Kidney tubule cell (primary cell): ENCODE measurements at places on chromosomes 6 and 20.

DNA sequence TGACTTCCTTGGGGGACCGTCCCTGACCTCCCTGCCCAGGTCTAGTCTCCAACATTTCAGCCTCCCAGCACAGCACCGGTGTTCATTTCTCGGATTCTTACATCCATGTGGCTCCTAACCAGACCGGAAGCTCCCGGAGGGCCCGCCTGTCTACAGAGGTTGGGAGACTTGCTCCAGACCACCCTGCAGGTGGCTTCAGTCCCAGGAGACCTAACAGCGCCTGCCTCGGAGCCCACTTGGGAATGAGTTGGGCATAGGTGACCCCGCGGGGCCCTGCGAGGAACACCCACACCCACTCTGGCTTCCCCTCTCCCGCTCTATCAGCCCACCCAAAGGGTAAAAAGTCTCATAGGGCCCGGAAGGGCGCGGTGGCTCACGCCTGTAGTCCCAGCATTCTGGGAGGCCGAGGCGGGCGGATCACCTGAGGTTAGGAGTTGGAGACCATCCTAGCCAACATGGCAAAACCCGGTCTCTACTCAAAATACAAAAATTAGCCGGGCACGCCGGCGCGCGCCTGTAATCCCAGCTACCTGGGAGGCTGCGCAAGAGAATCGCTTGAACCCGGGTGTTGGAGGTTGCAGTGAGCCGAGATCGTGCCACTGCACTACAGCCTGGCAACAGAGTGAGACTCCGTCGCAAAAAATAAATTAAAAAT lies 5.4 kb downstream of the DPPA5 start:
- DNase-seq = no peak

GRCh38 chr6:110356778-110357177 lies 1.4 kb downstream of the METTL24 start:
- no peak for DNase-seq

GRCh38 chr6:121503589-121503991 lies 68.1 kb downstream of the GJA1 start:
- DNase-seq = no peak

- peak; percentile 71 for DNase-seq
These were observed 610.3 kb downstream of the RNF144B start for GRCh38 chr6:18997375-18997826.

DNA sequence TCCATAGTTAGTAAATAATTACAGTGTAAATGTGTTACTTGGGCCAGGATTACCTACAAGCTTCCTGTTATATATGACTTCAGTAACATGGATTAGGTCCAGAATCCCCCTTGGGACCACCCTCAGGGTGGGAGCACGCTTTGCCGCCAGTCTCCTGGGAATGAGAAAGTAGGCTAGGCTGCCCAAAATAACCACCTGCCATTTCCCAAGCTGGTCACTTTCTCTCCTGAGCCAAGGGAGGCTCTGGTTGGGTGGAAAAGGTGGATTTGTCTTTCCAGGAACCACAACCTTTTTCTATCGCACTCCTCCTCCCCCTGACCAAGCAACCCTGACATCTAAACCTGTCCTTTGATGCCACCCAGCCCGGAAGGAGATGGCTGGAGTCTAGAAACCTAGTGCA lies 9.6 kb upstream of the RIMS4 start:
- no peak for DNase-seq

GRCh38 chr6:80544976-80545722 lies 438.7 kb downstream of the BCKDHB start:
- no peak for DNase-seq

GRCh38 chr6:161181121-161181520 lies 92.7 kb downstream of the AGPAT4 start:
- DNase-seq = no peak

DNA sequence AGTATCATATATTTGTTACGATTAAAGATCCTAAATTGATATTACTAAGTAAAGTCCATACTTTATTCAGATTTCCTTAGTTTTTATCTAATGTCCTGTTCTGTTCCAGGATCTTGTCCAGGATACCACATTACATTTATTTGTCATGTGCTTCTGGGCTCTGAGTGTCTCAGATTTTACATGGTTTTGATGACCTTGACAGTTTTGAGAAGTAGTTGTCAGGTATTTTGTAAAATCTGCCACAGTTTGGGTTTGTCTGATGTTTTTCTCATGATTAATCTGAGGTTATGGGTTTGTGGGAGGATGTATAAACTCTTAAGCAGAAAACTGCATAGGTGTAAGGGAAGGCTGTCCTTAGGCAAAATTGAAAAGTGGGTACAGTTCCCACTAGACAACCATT lies 109.9 kb upstream of the BMP5 start:
- DNase-seq = no peak

GRCh38 chr6:45415315-45415714 lies 37.6 kb upstream of the SUPT3H start:
- no peak for DNase-seq

- DNase-seq = no peak
These were observed 16.2 kb downstream of the PPIL4 start for GRCh38 chr6:149529650-149530049.

GRCh38 chr6:43228951-43229802 lies at the start of gene DNPH1:
DNPH1 (minus strand) TSS chr6:43229481; CDS start chr6:43229456, 25 bp downstream.
- peak; percentile 84 for DNase-seq
